ENCODE measurements at places on chromosomes 5 and 9.

- no peak for DNase-seq
These were observed 242.6 kb downstream of the DRD1 start for GRCh38 chr5:175201393-175201792.

DNA sequence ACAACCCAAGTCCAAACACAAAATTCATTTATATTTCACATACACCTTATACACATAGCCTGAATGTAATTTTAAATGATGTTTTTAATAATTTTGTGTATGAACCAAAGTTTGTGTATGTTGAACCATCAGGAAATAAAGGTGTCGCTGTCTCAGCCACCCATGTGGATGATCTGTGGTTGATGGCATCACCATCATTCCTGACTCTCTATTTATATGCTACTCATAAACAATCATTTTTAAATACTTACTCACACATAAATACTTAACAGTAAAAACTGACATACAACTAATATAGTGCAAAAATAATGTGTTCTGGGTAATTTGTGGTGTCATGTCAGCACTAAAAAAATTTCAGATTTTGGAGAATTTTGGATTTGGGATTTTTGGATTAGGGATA, 38.4 kb downstream of the SMC5 start:
- peak; percentile 13 for DNase-seq

GRCh38 chr5:122077366-122078115, 518 bp downstream of the LOX start:
- DNase-seq, result no peak

- no peak for DNase-seq
These were observed 9.4 kb upstream of the PRSS3 start for GRCh38 chr9:33785914-33786313.

GRCh38 chr5:149778303-149779123, 48.4 kb downstream of the PPARGC1B start:
- no peak for DNase-seq
